ENCODE measurements at places on chromosomes 7 and 10. TPM values are rescaled to one million over a fixed set of nuclear protein-coding genes. Genes with fewer than 3 reads are reported as not detected.

Gene SPDYE11
- total RNA-seq = not detected

Gene GDF2
- total RNA-seq = not detected

Gene ACTL6B
- not detected for total RNA-seq

Gene IL15RA
- total RNA-seq = 5.0 TPM

Gene TEX36
- not detected for total RNA-seq

Gene NXPH1
- not detected for total RNA-seq

Gene SCIN
- total RNA-seq = 0.49 TPM

Gene HKDC1
- total RNA-seq = 15.2 TPM

Gene ITGA8
- not detected for total RNA-seq

Gene CDNF
- 0.93 TPM for total RNA-seq

Gene STOX1
- 0.87 TPM for total RNA-seq

Gene OIT3
- total RNA-seq = 0.05 TPM

Gene RSPH10B2
- 0.07 TPM for total RNA-seq

Gene SLC18A3
- not detected for total RNA-seq

Gene AKR1C4
- total RNA-seq = 0.30 TPM

Gene TMEM270
- total RNA-seq = not detected

Gene AKR1C1
- total RNA-seq = 610 TPM

Gene OR2A5
- total RNA-seq = not detected

Gene DNAJB6
- 101 TPM for total RNA-seq

Gene AKR1C8
- 0.42 TPM for total RNA-seq

Gene CSTF2T
- 18.1 TPM for total RNA-seq

Gene ADAM12
- total RNA-seq = 5.4 TPM

Gene ASAH2
- 3.6 TPM for total RNA-seq

Gene FGL2
- not detected for total RNA-seq
